Stimulated activated CD8-positive, alpha-beta memory T cell treated with anti-CD3 and anti-CD28 coated beads, Interleukin-4, amount 100 ng/mL, for 1 hour (primary cell): ENCODE measurements at places on chromosomes 1 and 21.
A peak's percentile ranks its signal among the peaks of the same experiment; 100 is the strongest.

DNA sequence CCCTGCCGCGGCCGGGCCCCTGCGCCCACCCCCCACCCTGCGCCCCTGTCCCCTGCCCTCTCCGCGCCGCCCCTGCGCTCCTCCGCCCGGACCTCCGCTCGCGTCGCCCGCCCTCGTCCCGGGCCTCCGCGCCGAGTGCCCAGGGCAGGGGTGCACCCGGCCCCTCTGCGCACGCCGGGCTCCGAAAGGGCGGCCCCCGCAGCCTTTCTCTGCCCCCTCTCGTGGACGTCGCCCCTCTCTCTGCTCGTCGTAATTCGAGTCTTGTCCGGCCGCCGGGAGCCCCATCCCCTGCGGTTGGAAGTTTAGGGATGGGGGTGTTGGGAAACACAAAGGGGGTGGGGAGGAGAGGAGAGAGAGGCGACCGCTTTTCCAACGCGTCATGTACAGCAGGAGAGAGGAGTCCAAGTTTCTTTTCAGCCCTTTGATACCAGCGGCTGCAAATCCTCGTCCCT is 407 bp downstream of the GALNT2 start:
- DNase-seq = no peak

GRCh38 chr1:5349526-5349925 is 642.7 kb downstream of the NPHP4 start:
- no peak for DNase-seq

DNA sequence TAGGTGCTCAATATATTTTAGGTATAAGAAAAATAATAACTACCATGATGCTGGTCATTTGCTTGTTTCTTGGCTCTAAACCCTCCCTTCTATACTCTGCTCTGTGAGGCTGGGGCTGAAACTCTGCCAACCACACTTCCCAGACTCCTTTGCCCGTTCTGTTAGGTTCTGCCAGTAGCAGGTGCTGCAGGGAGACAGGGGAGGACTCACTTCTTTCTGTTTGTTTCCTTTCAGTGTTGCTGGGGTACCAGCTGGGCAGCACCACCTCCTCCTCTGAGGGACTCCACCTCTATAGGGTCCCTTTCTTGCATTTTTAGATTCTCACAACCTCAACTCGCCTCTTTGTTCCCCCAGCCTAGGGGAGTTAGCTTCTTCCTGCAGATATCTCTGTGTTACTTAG is 17.0 kb upstream of the SH2D2A start:
- DNase-seq = no peak

GRCh38 chr21:36516281-36516680 is 36.4 kb upstream of the CLDN14 start:
- no peak for DNase-seq

- DNase-seq = no peak
Measured at GRCh38 chr1:77514921-77515776, 167.3 kb downstream of the ZZZ3 start.

- no peak for DNase-seq
Measured at GRCh38 chr1:21503706-21504377, 5.4 kb upstream of the ALPL start.

- no peak for DNase-seq
Measured at GRCh38 chr1:55958498-55958897, 620.9 kb downstream of the PLPP3 start.

DNA sequence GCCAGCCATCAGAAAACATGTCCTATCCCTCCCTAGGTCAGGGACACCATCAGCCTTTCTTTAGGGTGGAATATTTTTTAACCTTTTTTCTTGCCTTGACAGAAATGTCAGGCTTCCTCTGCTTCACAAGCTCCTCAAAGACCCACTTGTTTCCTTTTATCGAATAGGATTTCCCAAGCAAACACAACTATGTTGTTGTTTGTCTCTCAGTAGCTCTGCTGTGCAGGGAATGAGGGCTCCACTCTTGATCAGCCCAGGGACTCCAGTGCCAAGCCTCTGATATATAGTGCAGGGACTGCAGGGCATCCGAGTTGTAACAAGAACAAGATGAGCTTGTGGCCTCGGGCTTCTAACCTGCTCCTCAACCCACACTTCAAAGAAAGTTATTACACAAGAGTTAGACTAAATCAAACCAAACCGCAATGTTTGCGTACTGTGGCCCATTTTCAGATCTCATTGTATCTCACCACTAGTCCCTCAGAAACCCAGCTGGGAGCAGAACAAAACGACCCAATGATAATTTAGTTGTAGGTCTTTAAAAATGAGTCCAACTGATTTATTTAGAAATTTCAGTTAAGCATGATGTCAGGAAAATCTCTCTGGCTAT is 108.1 kb downstream of the ATG4C start:
- DNase-seq = no peak

DNA sequence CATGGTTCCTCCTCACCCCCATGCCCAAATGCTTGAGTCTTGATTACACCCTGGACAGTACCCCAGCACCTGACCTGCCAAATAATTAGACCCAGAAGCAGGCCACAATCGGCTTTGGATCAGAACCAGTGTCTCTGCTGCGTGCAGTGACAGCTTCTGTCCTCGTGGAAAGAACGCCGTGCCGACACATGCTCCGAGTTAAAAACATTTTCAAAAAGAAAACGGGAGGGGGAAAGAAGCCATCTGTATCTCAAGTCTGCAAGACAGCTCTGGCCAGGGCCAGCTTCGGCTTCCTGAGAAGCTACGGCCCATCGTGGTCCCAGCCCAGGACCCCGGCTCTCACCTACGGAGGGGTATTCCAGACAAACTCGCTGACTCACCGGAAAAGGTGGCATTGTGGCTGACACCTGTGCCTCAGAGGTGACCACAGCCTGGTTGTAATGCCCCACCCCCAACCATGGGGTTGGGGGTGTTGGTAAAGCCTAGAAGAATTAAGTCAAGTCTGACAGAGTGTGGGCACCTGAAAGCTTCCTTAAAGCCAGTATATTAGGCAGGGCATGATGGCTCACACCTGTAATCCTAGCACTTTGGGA is 25.8 kb downstream of the SSBP3 start:
- no peak for DNase-seq

DNA sequence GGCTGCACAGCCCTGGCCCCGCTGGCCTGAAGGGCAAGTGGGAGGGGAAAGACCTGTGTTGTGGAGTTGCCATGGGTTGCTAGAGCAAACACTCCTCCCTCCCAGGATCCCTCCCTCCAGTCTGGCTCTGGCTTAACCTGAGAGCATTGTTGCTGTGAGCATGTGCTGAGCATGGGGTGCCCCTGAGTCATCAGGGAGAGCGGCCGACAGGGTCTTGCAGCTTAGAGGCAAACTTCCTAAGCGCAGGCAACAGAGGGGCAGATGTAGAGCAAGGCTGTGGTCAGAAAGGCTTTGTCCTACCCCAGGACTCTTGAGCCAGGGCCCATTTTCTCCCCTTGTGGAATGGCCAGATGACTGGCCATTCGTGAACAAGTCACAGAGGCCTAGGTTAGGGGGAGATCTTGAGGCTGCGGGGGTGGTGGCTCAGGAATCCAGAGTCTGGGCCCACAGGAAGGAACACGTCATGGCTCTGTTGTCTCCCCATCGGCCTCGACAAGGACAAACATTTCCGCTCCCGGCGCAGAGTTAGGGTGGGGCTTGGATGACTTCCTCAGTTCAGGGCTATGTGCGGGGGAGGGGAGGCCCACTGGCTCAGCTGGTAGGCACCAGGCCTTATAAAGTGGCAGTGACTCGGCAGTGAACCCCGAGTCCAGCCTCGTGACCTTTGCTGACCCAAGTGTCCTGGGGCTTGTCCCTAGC is 362 bp upstream of the DYNLT4 start:
- DNase-seq = peak; percentile 83

DNA sequence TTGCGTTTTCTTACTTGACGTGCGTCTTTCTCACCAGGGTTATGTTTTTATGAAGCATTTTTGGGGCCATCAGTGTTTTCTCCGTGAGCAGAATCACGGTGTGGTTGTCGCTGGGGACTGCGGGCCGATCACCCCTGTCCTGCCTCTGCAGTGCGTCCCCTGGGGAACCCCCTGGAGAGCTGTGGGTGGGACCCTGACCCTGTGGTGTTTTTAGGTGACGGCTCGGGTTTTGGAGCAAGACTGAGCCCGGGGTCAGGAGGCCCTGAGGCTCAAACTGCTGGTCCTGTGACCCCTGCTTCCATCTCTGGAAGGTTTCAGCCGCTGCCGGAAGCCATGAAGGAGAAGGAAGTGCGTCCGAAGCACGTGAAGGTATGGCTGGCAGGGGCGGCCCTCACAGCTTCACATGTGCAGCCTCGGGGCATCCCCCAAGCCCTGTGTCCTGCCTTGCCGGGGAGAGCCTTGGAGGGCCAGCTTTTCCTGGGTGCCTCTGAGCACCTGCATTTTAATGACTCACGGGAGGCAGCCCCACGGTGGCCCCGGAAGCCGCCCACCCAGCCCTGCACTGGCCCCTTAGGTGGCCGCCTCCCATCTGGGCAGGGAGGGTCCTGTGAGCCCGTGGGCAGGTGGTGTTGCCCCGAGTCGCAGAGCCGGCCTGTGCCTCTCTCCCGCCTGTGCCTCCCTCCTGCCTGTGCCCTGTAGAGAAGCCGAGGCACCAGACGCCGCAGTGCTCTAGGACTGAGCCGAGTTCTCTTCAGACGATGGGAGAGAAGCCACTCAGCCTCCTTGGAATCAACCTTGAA is 36.7 kb upstream of the DIP2A start:
- no peak for DNase-seq

DNA sequence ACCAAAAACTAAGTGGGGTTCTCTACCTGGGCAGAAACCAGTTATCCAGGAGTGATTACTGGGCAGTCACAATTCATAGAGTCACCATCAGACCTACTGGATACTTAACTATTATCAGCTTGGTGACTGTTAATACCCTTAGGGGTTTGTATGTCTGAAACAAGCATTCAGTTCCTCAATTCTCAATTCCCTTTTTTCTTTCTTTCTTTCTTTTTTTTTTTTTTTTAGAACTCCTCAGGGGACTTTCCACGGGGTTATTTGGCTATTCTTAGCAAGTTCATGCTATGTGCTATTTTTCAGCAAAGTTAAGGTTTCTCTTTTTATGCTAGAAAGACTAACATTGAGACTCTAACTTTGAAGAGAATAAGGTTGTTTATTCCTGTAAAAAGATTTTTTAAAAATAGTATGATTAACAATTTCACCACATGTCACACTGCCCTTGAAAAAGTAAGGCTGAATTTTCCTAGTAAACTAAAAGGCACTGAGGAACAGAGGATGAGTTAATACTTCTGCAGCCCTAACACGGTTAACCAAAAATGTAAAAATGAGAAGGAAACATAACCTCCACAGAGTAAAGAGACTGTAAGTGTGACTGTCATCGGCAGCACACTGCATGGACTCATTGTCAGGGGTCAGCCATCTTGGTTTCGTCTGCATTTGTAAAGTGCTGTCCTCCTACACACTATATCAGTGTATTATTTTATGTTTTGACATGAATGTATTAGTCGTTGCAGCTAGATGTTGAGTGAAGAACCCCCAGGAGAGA is 310.2 kb downstream of the NTNG1 start:
- no peak for DNase-seq

GRCh38 chr1:230210981-230211336 is 143.9 kb downstream of the GALNT2 start:
- DNase-seq = no peak

GRCh38 chr1:65178235-65178634 is 30.2 kb downstream of the AK4 start:
- no peak for DNase-seq

- no peak for DNase-seq
Measured at GRCh38 chr1:41365772-41366454, 4.7 kb downstream of the FOXO6 start.

- no peak for DNase-seq
Measured at GRCh38 chr1:46400421-46400820, 6.3 kb downstream of the FAAH start.

GRCh38 chr1:243883551-243883950 is 33.5 kb upstream of the AKT3 start:
- no peak for DNase-seq

GRCh38 chr1:75765697-75766355 is 20.2 kb upstream of the RABGGTB start:
- DNase-seq = no peak

- DNase-seq = no peak
Measured at GRCh38 chr1:41621791-41622190, 137.3 kb upstream of the EDN2 start.

DNA sequence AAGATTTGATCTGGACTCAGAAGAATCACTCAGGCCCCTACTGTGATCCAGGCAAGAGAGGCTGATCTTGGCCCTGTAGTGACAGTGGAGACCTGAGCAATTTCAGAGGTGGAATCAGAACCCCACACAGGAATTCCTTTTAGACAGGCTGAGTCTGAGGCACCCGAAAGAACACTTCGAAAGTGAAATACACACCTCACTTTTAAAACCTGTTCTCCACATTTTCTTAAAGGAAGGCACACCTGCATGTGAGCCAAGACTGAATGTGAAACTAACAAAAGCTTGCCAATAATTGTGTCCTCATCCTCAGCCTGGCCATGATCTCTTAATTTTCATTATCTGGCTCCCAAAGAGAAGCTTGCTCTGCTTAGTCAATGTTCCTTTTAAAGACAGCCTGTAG is 32.2 kb downstream of the SIPA1L2 start:
- no peak for DNase-seq

DNA sequence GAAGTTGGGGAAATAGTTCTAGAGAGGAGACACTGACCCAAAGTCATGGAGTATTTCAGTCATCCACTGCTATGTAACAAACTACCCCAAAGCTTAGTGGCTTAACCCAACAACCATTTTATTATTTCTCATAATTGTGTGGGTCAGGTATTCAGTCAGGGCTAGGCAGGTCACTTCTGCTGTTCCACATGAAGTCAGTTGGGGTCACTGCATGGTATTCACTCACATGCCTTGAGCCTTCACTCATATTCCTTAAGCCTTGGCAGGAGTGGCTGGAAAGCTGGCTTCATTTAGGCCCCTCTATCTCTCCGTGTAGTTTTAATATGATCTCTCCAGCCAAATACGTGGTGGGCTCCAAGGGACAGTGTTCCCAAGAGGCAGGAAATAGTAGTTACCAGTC is 17.5 kb upstream of the RNF11 start:
- no peak for DNase-seq

- no peak for DNase-seq
Measured at GRCh38 chr1:27275696-27276095, 41.3 kb downstream of the WDTC1 start.

DNA sequence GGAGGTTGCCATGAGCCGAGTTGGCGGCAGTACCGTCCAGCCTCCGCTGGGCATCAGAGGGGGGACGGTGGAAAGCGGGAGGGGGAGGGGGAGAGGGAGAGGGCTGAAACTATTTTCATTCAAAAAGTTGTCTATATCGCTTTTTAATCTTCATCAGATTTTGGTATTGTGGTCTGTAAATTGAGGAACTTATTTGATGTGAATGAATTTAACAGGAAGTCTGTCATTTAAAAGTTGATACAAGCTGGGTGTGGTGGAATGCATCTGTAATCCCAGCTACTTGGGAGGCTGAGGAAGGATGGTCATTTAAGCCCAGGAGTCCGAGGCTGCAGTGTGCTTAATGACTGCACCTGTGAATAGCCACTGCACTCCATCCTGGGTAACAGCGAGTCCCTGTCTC is 3.0 kb upstream of the EPHX4 start:
- no peak for DNase-seq
